NCI-H460 (cell line): ENCODE measurements at places on chromosomes 1 and 21.

GRCh38 chr1:153763365-153764225 is 11.6 kb upstream of the SLC27A3 start:
- no peak for DNase-seq

GRCh38 chr1:209395169-209395568 is 188.3 kb upstream of the CAMK1G start:
- DNase-seq, result no peak

- DNase-seq, result no peak
These were observed 1.2 kb downstream of the TUT4 start for GRCh38 chr1:52551507-52552235.

GRCh38 chr1:160800645-160801408 is 4.9 kb downstream of the LY9 start:
- DNase-seq, result no peak

DNA sequence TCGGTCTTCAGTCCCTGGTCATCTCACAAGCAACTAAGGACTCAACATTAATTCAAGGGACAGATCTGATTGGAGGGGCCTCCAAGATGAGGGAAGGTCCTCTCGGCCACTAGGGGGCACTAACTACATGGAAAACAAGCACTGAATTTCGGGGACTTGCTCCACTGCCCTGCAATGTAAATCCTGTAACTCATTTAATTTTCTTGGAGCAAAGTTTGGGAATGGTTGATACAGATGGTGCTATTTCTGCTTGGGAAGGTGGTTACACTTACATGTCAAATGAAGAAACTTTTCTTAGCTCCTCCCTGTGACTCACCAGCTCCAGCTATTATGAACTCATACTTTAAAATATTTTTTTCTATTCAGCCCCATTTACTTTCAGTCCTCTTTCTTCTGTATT is 97.4 kb upstream of the KCNJ15 start:
- peak; percentile 35 for DNase-seq
